ENCODE measurements at places on chromosomes 7 and 10.

GRCh38 chr10:36220151-36220550 is 578.1 kb upstream of the FZD8 start:
- no peak for DNase-seq

DNA sequence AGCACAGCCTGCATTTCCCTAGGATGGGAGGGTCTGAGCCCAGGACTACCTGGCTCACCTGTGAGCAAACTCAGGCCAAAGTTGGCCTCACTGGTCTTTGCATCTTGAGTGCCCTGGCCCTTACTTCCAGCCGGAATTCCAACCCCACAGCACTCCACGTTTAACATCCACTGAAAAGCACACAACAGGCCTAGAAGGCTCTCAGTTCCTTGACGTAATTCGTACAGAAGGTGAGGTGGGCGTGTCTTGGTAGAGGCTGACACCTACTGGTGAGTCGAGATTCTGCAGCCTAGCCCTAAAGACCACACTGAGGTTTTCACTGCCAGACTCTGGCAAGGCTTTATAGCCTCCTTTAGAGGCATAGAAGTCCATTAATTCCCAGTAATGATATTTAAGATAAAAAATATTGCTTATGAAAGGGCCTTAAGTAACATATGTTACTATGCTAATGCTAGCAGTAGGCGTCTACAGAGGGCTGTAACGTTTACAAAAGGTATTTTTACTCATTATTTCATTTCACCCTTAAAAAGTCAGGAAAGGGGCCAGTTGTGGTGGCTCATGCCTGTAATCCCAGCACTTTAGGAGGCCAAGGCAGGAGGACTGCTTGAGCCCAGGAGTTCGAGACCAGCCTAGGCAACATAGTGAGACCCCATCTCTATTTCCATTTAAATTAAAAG is 95.8 kb downstream of the HIP1 start:
- DNase-seq: no peak

DNA sequence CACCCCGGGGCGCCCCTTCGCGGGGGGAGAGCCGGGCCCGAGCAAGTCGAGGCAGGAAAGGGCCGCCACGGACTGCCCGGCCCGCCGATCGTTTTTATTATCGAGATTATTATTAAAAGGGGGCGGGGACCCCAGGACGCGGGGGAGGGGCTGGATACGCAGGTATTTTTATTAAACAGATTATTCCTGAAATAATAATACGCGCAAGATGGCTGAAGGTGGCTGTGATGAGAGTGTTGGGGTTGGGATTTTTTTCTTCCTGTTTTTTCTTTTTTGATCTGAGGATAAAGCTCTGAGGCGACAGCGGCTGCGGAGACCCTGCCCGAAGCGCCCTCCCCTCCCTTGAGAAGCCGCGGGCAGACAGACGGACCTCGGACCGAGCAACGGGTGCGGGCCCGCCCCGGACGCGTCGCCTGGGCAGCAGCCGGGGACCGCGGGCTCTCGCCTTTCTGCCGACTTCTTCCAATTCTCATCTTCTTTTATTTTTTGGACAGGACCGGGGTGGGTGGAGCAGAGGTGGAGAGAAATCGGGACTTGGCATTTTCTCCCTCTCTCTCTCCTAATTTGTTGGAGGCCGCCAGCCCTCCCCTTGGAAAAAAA is 1.4 kb upstream of the TRIM8 start:
- no peak for DNase-seq

DNA sequence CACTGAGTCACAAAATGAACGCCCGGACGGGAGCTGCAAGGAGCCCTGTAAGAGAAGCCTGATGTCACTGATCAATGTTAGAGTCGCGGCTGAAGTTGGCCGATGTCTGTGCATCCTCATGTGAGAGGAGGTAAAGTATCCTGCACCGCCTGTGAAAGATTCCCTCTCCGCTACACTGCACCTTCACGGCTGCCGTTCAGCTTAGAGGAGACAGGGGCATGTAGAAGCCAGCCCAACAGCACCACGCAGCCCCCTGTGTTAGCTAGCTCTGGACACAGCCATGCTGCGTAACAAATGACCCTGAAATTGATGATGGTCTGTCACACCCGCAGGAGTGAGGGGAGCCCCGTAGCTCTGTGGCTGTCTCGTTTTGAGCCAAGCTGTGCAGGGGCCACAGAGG is 81.5 kb upstream of the DIP2C start:
- DNase-seq: no peak

DNA sequence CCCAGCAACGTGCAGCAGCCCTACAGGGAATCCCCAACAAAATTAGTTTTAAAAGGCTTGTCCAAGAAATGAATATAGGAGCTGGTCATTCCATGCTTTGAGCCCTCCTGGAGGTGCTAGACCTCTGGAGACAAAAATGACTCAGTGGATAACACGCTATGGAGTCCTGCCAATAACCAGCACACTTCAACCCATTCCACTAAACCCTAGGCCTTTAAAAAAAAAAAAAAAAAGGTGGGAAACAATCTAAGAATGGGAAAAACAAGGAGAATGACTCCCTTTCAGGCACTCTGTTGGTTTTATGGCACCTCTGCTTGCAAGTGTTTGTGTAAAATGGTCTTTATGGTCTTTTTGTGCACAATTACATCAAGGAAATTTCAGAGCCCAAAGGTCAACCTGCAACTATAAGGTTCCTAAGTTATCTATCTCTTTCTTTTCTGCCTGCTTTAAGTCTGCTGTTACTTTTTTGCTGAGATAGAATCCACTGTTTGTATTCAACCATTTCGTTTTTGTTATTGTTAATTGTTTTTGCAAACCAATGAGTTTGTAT is 21.3 kb downstream of the AVL9 start:
- no peak for DNase-seq

GRCh38 chr10:104026762-104027161 is 58.9 kb downstream of the COL17A1 start:
- DNase-seq: no peak

DNA sequence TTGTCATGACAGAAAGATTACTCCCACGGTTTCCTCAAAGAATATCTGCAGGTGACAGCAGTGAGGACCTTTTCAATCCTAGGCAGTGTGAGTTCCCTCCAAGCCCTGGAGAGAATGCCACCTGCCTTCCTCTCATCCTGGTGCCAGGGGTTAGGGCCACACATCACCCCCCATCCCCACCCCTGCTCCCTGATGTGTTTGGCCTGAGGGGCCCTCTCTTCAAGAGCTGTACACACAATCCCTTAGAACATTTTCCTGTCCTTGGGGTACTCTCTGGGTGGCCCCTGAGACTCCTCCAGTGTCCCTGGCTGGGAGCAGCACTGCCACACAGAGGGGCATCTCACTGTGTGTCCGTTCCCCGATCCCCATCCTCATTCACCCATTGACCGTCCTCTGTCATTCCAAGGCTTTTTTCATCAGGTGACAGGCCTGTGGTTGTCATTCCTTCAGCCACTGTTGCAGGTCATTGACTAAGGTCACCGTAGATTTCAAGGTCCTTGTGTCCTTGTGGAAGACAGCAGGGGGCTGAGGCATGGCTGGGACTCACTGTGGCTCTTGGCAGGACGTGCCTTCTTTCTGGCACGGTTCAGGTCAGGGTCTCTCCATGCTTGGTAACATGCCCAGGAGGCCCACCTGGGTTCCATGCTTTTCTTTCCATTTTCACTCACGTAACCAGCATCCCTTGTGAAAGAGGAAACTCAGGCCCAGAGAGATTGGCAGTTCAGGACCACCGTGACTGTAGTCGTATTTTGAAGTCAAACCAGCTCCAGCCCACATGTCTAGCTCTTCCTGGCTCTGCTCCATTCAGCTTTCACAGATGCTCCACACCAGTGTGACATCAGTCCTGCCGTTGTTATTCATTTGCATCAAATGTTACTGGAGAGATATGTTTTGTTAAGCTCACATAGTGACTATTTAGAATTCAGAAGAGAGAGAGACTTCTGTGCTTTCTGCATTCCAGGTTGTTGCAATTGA is 26.8 kb upstream of the BTBD16 start:
- no peak for DNase-seq

GRCh38 chr10:28798428-28798955 is 121.2 kb downstream of the BAMBI start:
- DNase-seq: no peak

DNA sequence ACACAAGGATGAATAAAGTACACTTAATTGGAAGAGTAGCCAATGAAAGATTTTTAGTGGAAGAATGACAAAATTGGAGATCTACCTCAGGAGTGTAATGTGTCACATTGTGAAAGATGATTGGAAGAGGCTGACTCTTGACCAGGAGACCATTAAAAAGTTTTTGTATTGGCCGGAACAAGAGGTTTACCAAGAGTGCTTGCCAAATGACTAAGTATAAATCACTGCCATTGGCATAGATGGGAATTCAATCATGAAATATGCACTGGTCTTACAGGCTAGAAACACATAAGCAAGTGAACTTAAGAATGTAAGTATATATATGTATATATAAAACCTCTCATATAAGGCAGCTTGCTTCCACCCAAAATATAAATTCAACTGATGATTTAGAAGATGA is 58.7 kb upstream of the TFEC start:
- no peak for DNase-seq

DNA sequence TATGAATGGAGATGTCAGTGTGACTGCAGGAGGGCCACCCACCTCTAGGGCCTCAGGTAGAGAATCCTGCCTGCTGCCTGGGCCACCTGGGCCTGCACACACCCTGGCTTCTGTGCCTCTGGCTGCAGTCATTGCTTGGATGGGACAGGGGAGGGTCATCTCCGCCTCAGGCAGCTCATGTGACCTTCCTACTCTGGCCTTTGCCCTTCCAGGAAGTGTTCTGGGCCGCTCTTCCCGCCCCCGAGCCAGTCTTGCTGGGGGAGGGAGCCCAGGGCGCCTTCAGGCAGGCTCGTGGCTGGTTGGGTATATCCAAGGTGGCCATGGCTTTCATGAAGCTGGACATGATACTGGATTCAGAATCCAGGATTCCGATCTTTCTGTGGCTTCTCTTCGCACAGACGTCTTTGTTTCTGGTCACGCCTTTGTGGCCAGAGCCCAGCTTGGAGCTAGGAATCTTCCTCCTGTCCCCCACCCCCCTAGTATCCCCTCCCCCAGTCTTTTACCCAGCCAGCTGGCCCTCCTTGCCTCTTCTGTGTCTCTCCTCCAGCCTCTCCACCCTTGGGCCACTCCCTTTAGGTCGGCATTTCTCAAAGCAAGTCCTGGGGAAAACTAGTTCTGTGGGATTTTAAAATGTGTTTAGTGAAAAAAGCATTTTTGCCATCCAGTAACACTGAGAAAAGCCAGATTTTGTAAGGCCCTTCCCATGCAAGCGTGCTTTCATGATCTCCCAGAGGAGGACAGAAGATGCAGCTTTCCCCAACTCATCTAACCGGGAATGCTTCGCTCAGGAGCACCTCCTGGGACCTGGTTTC is 119.6 kb downstream of the ZMIZ1 start:
- no peak for DNase-seq

DNA sequence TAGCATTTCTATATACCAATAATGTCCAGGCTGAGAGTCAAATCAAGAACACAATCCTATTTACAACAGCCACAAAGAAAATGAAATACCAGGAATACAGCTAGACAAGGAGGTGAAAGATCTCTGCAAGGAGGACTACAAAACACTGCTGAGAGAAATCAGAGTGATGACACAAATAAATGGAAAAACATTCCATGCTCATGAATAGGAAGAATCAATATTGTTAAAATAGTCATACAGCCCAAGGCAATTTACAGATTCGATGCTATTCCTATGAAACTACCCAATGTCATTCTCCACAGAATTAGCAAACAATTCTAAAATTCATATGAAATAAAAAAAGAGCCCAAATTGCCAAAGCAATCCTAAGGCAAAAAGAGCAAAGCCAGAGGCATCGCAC is 116.8 kb upstream of the ZNF32 start:
- DNase-seq: no peak

DNA sequence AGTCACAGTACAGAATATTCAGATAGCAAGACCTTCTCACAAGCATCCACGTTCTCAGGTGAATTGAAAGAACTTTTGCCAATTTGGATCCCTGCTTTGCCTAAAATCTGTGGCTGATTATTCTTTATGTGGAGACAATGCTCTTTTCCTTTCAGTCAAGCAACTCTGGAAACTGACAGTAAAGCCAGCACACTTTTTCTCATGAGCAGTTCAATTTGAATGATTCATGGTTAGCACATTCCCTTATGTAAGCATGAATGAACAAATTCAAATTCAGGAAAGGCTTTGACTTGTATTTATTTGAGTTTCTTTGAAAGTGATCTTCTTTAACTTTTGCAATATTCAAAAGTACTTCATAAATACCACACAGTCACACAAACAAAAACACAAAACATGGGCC is 57.6 kb downstream of the MEOX2 start:
- DNase-seq: no peak

GRCh38 chr7:45969940-45970339 is 48.9 kb upstream of the IGFBP3 start:
- no peak for DNase-seq

GRCh38 chr10:128894641-128895040 is 572.4 kb upstream of the MGMT start:
- no peak for DNase-seq

GRCh38 chr7:56028942-56029630 is 22.2 kb downstream of the PSPH start:
- DNase-seq: no peak
